8988T (cell line): ENCODE measurements at places on chromosomes 6 and 20.

- no peak for DNase-seq
Measured at GRCh38 chr20:38143646-38144554, 21.2 kb downstream of the TGM2 start.

DNA sequence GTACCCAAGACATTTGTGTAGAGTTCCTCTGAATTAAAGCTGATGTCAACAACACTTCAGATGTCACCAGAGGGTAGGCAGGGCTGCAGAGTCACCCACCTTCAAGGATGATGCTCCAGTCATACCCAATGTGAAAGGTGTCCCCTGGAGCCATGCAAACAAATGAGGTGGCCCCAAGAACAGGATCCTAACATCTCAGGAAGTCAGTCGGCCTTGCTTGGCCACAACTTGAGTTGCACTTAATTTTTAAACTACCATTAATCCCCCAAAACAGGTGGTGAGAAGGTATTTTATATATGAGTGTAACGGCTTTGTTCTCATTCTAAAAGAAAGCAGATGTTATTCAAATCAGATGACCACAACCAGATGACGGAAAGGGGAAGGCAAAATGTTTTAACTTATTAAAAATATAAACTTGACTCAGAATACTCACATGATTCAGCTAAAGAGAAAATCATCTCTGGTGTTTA is 21.1 kb upstream of the SERPINB1 start:
- no peak for DNase-seq

DNA sequence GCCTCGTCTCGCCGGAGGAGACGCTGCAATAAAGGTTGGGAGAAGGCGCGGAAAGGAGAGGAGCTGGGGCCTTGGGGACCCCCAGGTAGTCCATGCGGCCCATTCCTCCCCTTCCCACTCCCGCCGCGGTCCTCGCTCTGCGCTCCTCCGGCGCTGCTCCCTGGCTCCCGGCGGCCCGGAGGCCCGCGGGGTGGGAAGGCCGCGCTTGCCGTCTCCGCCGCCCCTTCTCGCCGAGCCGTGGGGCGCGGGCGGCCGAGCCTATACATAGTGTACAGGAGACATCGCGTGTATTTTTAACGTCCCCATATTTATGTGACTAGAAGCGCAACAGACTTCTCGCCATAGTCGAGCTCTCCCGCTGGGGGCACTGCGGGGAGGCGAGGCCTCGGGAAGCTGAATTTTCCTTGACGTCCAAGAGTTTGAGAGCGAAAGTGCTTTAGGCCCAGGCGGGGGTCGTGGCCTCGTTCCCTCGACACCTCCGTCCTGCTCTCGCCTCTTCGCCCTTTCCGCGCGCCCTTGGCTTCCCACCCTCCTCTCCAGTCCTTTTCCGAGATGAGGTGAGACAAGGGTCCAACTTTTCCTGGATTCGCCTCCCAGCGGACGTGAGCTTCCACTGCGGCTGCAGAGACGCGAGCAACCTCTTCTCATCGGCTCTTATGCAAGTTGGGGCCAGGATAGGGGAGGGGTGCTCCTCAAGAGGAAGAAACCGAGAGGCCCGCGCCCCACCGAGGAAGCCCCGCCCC is 29.0 kb downstream of the SLC12A5 start:
- DNase-seq: no peak

GRCh38 chr6:15001326-15001910 is 244.5 kb upstream of the JARID2 start:
- DNase-seq: no peak

DNA sequence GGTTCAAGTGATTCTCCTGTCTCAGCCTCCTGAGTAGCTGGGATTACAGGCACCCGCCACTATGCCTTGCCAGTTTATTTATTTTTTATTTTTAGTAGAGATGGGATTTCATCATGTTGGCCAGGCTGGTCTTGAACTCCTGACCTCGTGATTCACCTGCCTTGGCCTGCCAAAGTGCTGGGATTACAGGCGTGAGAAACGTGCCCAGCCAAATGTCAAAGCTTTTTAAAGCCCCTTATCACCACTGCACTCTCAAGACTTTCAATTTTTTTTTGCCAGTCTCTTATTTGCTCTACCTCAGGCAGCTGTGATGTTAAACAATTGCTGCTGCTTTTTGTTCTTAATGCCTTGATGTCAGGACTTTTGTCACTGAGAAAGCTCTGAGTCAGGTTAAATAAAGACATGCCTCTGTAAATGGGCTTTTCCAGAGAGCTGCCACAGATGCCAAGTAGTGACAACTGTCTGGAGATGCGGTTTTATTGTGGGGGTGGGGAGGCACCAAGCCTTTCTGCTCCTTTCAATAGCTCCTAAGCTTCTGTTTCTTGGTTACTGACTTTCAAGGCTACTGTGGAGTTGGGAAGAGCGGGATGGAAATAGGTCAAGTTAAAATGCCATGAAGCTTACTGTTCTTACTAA is 29.2 kb downstream of the RSPH3 start:
- no peak for DNase-seq

- peak; percentile 49 for DNase-seq
Measured at GRCh38 chr20:53216856-53217576, 244.9 kb downstream of the TSHZ2 start.

DNA sequence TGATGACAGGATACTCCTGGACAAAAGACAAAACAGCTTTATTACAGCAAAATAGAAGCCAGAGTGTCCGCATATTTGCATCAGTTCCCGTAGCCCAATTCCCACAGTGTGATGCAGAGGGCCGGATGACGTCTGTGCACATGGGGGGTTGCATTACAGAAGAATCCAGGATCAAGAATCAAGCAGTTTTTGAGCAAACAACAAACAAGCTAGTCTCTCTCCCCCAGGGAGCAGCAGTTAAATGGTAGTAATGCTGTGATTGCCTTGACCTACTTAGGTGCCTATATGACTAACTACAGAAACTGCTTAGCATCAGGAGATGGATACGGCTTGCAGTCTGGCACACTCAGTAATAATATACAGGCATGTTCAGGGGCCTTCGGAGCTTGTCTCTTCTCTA is 3.2 kb upstream of the SDHAF4 start:
- no peak for DNase-seq

DNA sequence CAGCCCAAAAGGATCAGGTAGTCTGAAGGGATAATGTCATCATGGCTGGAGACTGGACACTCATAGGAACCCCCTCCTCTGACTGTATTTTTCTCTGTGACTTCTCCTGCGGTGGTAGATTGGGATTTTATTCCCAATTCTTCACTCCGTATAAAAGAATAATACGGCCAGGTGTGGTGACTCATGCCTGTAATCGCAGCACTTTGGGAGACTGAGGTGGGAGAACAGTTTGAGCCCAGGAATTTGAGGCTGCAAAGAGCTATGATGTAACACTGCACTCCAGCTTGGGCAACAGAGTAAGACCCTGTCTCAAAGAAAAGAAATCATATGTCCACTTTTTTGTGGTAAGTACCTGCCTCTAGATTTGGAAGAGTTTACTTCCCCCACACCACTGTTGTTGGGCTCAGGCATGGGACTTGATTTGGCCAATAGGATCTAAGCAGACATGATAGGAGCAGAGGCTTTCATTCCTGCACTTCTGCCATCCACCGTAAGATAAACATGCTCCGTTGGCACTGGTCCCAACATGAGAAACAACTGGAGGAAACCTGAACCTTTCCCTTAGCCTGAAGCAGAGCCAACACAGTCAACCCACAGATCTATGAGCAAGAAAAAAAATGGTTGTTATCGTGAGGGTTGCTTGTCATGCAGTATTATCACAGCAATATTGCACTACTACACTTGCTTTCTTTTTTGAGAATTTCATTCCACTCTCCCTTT is 82.0 kb downstream of the JPH2 start:
- DNase-seq: no peak

- DNase-seq: no peak
Measured at GRCh38 chr20:40815156-40816038, 126.4 kb upstream of the MAFB start.

- no peak for DNase-seq
Measured at GRCh38 chr6:29675561-29675960, 5.4 kb downstream of the ZFP57 start.
